Hematopoietic multipotent progenitor cell (in vitro differentiated cells): ENCODE measurements at places on chromosomes 13 and 19.

DNA sequence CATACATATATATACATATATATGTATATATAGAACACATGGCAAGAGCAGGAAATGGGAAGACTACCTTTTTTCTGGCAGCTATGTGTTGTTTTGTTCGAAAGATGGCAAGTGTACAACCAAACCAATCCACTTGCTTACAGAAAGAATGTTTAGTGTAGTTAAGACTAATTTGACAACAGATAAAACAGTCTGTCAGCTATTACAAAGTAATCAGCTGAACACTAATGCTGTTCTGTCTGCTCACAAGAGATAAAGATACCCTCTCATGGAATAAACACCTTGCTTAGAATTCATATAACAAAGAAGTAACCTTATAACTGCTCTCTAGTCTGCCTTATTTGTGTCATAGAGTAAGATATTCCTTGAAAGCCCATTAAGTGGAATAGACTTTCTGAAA is 858 bp upstream of the KCNRG start:
- DNase-seq, result no peak

DNA sequence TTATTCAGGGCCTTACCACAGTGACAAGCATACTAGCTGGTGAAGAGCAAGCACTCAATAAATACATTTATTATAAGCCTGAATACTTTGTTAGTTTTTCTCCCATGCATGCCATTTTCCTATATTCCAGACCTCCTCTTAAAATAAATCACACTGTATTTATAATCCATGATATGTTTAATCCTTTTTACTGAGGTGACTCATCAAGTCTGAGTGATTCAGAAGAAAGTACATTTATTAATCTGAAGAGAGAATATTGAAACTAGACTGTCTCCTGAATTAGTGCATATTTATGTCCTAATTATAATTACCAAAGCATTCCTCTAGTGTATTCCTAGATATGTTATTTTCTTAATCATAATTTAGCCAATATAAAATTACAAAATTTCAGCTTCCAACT is 323.3 kb downstream of the NALCN start:
- no peak for DNase-seq

GRCh38 chr19:41172297-41173164 is 20.5 kb upstream of the CYP2S1 start:
- no peak for DNase-seq

- no peak for DNase-seq
Measured at GRCh38 chr13:21938168-21938567, 267.3 kb downstream of the FGF9 start.

DNA sequence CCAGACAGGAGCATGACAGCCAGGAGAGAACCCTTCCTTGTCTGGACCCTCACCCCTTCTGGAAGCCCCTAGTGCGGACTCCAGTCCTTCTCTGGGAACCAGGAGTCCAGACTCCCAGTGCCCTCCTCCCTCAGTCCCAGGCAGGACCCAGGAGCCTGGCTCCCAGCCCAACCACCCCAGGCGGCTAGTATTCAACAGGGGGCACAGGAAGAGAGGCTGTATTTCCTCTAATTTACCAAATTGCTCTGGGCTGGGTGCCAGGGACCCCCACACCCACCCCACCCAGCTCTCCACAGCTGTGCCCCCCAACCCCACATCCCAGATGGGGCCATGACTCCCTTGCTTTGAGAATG is 3.3 kb downstream of the GRIN2D start:
- no peak for DNase-seq

DNA sequence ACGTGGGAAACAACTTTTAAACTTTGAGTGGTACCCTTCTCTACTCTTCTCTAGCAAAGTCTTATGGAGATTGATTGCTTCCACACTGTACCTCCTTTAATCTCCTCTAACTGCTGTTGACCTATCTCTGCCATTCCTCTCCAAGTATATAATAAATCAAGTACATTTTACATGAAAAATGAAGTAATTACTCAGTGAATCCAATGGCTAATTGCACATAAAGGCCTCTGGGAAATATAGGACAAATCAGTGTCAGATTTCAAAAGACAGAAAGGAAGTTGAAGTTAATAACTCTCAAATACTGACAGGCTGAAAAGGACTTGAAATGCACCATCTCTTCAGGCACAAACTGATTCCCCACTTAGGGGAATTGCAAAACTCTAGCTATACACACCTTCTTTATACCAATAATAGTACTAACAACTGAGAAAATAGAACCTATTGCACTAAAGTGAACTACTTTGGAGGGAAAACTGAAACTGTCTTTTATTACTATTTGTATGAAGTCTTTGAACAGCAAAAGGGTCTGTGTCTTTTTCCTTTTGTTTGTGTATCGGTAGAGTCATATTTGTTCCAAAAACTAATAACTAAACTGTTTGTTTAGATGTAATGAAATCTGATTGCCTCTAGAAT is 701.1 kb downstream of the PCDH9 start:
- no peak for DNase-seq

GRCh38 chr19:37227996-37228395 is 10.0 kb downstream of the ZNF383 start:
- no peak for DNase-seq
